Fibroblast of lung (primary cell): ENCODE measurements at places on chromosomes 2 and 18. TPM values are rescaled to one million over a fixed set of nuclear protein-coding genes. Genes with fewer than 3 reads are reported as not detected.

CNDP2 gene
- total RNA-seq = 40.8 and 41.8 TPM in 2 replicates

DNA sequence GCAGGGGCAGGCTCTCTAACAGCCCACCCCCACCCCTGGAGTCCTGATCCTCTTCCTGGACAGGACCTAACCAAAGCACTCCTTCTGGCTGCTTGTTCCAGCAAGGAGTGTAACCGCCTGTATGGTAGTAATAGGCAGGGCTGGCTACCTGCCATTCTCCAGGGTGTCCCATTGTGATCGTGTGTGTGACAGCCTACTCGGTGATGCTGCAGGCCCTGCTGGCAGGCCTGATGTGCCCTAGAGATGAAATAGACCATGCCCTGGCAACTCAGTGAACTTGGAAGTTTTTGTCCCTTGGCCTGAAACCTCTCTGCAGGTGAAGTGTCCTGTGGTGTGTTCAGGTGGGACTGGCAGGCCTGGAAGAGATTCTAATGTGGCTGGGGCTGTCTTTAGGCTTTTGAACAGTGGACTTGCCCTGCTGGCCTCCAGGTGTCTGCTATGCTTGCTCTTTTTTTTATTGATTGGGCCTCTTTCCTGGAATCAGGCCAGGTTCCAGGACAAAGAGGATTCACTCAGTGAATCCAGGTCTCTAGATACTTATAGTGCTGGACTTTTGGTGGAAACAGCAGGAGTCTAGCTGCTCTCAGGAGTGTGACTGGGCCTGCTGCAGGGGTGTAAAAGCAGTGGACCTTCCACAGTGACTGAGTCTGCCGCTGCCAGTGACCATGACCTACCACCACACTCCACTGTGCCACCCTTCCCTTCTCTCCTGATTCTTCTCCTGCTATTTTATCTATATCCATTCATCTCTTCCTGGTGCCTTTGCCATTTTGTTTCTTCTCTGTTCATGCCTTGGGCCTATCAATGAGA, 132.1 kb downstream of the CTIF start:
- no peak for DNase-seq

DNA sequence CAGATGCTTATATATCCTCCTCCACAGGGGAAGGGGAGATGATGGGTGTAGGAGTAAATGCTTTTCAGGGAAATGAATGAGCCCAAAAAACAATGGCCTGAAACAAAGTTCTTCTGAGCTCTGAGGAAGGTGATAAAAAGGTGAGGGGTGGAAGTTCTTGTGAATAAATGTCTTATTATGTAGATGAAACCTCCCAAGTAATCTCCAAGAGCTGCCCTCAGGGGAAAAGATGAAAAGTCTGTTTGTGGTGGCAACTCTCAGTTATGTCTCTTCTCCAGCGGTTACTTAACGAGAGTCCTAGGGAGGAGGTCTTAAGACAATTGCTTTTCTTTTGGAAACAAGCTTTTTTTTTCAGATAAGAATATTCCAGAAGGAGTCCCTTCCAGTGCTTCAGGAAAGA, 115.5 kb upstream of the CHAC2 start:
- no peak for DNase-seq

GRCh38 chr2:158533009-158533408, 76.3 kb downstream of the PKP4 start:
- DNase-seq = no peak
